ENCODE measurements at places on chromosomes 1 and 21. TPM values are rescaled to one million over a fixed set of nuclear protein-coding genes. Genes with fewer than 3 reads are reported as not detected.

The S100A5 gene
- not detected for total RNA-seq

The WNT3A gene
- total RNA-seq, result not detected

The FCRL6 gene
- total RNA-seq, result 1.7 TPM

The ATP1B1 gene
- total RNA-seq, result 8.4 TPM

The POU3F1 gene
- total RNA-seq, result 0.55 TPM

The DDX20 gene
- total RNA-seq, result 7.9 TPM

Measured in aorta (tissue), 5 donors.